IMR-90 (cell line): ENCODE measurements at places on chromosomes 11 and 22.

- peak; percentile 95 for DNase-seq
These were observed 12.6 kb upstream of the MAPK8IP1 start for GRCh38 chr11:45872651-45873356.

- DNase-seq: no peak
These were observed 1.9 kb upstream of the UQCC3 start for GRCh38 chr11:62669420-62670161.

DNA sequence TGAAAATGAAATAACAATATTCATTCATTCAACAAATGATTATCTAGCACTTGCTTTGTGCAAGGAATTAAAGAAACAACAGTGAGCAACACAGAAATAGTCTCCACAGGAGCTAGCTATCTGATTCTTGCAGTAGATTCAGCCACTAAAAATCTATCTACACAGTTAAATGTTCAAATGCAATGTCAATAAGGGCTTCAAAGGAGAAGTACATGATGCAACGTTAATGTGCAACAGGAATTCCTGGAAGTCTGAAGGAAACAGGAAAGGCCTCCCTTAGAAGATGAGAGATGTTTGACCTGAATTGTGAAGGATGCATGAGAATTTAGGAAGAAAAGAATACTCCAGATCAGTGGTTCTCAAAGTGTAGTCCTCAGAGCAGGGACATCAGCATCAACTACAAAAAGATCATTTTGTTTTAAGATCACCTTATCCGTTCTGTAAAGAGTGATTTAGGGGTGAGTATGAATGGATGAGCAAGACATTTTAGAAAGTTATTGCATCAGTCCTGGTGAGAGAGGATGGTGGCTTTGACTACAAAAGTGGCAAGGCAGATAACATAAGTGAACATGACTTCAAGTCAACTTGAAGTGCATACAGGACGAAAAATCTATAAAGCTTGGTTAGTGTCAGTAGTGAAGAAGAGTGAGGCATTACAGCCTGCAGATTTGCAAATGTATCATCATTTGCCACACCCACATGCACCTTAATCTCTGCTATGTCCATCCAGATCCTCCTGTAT is 96.0 kb downstream of the ETS1 start:
- no peak for DNase-seq

DNA sequence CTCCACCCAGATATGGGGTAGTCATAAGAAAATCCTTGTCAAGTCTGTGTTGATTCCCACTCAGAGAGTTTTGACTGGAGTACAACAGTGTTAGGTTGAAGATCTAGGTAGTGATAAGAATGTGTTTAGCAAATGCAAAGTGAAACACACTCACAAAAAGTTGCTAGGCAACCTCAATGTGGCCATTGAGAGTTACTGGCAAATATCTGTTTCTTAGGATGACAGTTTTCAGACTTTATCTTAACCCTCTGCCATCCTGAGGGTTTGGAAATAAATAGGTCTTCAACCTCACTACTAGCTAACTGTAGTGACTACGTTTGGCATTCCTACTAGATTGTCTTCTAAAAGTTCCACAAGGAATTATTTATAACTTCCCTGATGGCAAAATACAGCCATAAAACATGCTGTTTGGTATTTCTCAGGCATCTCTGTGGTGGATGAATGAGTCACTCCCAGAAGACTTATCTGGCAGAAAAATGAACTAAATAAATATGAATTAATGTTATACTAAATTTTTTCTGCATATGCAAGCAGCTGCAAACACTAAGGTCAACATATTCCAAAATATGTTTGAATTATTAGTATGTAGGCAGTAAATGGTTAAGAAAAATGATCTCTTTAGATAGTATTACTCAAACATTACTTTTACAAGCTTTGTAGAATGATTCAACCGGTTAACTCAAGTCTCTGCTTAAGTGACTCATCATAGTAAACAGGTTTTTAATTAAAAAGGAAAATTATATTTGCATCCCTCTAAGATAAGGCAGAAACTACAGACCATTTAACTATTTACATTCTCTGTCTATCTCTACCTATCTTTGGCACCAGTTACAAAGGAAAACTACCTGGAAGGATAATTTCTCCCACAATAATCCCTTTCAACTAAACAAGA is 17.1 kb upstream of the SYTL2 start:
- peak; percentile 91 for DNase-seq

GRCh38 chr11:22432291-22433093 is 94.3 kb downstream of the SLC17A6 start:
- DNase-seq: peak; percentile 24

GRCh38 chr11:16933756-16934603 is 80.2 kb downstream of the PLEKHA7 start:
- no peak for DNase-seq

DNA sequence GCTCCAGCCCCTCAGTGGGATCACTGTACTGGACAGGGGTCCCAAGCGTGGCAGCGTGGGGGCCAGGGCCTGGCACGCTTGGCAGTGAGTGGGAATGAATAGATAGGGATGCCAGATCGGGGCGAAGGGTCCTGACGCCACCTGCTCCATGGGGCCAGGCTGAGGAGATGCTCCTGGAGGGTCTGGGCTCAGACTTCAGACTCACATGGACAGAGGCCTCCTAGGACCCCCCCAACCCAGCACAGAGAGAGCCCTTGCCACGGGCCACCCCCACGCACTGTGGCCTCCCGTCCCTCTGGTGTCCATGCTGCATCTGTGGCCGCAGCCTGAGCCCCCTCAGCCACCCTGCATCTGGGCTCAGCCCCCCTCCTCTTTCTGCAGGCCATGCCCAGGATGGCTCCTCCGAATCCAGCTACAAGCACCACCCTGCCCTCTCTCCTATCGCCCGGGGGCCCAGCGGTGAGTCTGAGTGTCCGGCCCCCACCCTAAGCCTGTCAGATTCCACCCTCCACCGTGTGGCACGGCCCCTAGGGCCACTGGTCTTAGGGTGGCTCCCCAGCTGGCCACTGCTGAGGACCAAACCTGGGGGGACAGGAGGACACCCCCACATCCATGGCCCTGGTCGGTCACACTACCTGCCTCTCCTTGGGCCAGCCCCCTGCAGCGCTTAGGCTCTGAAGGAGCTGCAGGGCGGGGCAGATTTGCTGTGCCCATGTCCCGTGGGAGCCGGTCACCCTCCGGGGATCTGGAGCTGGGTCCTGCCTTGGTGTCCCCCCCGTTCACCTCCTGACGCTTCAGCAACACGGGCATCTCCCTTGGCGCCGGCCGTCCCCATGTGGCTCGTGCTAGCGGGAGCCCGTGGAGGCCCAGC is 2.7 kb downstream of the MUC5AC start:
- DNase-seq: no peak

- peak; percentile 1 for DNase-seq
These were observed 49.3 kb upstream of the MPPED2 start for GRCh38 chr11:30635401-30635989.

- peak; percentile 24 for DNase-seq
These were observed 13.2 kb downstream of the CARS1 start for GRCh38 chr11:3044004-3044403.

DNA sequence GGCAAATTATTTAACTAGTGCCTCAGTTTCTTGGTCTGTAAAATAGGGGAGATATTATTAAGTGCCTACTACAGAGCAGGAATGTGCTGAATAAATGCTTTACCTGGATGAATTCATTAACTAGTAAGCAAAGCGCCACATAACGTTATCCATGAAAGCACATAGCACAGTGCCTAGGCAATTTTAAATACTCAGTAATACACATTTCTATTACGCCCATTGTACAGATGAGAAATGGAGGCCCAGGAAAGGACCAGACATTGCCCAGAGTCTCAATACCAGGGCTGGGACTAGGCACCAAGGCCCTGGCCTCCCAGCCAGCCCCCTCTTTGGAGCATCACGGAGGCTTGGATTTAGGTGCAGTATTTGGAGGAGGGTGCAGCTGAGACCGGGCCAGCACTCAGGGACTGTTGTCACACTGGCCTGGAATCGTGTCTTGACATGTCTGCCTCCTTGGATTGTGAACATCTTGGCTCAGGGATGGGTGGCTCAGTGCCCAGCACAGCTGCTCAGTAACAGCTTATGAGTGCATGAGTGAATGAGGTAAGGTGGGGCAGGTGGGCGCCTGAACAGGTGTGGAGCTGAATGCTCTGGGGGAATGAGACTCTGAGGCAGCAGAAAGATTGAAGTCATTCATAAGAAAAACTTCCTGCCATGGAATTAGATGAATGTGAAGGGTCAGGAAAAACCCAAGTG is 42.1 kb upstream of the TPBGL start:
- no peak for DNase-seq

DNA sequence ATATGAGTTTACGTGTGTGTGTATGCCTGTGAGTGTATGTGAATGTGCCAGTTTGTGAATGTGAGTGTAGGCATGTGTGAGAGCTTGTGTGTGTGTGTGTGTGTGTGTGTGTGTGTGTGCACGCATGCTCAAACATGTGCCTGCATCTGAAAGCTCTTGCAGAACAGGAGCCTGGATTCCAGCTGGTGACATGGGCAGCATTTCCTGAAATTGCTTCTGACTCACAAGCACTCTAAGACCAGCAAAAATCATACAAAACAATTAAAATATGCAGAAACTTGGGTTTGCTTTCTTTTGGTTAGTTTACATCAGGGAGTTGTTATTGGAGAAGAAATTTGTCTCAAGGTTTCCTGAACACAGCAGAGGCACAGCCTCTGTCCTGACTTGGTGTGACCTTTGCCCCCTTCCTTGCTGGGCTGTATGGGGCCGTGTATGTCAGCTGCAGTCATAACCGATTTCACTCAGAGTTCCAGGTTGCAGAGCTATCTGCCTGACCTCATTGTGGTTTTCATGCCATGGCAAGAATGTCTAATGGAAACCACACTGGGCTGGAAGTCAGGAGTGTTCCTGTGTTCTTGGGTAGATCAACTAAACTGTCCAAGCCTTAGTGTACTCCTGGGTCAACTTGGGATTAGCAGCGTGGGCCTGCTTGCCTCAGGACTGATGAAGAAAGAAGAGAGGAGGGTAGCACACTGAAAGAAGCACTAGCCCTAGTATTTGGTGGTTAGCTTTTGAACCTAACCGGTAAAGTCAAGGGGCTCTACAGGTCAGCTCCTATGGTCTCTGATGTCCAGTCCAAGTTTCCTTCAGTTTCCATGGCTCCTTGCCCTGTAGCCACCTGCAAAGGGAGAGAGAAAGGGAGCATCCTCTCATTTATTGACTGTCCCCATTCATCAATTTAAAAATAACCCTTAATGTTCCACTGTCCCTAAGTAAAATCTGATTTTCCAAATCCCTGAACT is 143.7 kb downstream of the SNX19 start:
- peak; percentile 97 for DNase-seq
